ENCODE measurements at places on chromosomes 7 and 10.

GRCh38 chr10:28295336-28295735, 7.5 kb downstream of the MPP7 start:
- DNase-seq, result no peak

- no peak for DNase-seq
These were observed 141.1 kb upstream of the AGR3 start for GRCh38 chr7:17022920-17023319.

- peak; percentile 32 for DNase-seq
These were observed 236.9 kb downstream of the KLF6 start for GRCh38 chr10:3548076-3548475.

DNA sequence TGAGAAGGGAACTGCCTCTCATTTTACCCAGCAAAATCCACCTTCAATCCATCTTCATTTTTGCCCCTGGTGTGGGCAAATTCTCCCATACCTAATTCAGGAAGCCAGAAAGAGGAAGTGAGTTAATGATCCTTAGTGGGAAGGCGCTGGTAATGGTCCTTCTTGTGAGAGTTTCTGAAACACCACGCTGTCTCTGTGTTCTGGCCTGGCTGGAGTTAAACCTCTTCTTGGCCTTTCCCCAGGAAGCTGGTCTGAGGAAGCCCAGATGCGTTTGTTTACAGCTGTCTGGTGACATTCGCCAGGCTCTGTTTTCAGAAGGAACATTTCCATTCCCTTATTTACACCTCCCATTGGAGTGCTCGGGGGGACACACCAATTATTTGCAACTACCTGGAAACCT, 24.3 kb downstream of the HTRA1 start:
- DNase-seq, result no peak

DNA sequence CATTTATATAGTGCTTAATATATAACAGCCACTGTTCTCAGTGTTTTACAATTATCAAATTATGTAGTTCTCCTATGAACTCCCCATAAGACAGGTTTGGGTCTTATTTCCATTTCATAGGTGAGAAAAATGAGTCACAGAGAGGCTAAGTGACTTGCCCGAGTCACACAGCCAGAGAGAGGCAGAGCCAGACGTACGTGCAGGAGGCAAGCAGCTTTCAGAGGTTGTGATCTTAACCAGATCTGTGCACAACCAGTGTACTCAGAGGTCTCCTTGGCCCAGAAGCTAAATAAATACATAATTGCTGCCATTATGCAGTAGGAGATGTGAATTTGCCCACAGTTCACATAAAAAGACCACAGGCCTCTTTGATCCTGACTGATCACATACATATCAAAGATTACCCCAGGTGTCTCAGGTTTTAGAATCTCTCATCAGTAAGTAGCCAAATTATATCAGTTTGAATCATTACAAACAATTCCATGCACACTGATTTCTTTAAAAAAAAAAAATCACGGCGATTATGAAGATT, 304.7 kb upstream of the AOAH start:
- no peak for DNase-seq

DNA sequence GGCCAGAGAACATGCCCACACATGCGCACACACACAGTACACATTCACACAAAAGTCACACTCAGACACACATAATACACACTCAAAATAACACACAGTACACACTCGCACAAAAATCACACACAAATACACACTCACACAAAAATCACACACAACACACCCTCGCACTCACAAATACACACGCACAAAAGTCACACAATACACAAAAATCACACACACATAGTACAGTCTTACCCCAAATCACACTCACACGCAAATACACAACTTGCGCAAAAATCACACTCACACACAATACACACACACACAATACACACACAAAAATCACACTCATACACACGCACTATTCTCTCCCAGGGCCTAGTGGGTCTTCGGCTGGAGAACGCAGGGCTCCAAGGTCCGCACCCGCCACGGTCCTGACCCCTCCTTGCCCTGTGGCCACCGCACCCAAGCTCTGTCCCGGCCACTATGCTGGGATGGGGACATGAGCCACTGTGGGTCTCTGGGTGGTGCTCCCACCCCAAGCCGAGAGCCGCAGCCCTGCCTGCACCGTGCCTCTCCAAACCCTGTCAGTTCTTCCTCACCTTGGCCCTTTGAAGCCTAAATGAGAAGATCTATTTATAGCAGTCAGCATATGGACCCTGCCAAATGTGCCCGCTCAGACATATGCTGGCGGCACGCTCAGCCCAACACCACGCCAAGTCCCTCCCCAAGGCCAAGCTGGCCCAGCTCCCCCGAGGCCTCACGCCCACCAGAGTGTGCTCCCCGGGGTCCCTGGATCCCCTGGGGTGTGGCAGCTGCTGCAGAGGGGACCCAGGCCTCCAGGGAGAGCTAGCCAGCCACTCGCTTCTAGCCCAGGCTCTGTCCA, 55.9 kb downstream of the ELFN1 start:
- DNase-seq, result no peak

DNA sequence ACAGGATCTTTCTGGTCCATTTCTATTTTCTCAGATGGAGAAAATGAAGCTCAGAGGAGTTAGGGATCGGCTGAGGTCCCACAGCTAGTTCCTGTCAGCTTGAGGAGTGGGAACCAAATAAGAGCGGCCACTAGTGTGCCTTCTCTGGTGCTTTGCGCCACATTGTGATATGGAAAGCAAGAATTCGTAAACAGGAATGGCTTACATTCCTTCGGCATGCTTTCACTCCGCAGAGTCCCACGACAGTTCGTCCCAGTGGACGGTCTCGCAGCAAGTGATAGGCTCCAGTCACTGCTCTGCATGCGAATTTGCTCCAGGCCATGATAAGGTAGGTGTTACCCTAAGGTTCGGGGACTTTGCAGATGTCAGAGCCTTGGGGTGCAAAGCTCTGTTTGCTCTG, 41.5 kb upstream of the PTF1A start:
- DNase-seq, result no peak

GRCh38 chr7:116426428-116427156, 72.9 kb upstream of the CAV2 start:
- peak; percentile 95 for DNase-seq

GRCh38 chr10:46538717-46539426, 17.6 kb downstream of the GPRIN2 start:
- no peak for DNase-seq

DNA sequence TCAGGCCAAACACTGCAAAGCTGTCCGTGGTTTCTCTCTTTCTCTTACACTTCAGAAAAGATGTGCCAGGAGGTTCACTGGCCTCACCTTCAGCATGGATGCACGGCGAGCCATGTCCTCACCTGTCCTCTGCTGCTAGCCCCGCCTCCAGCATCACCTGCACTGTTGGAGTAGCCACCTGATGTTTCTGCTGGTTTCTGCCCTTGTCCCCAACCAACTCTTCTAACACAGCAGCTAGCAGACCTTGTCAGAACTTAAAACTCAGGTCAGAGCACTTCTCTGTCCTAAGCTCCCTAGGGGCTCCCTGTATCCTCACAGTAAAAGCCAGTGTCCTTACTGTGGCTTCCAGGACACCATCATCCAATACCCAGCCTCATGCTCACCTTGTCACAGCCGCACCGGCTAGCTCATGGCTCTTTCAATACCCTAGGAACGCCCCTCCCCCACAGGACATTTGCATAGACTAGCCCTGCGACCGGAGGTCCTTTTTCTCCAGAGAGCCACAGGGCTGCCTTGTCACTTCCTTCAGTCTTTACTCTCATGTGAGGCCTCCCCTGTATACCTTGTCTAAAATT, 15.2 kb downstream of the PALD1 start:
- no peak for DNase-seq

DNA sequence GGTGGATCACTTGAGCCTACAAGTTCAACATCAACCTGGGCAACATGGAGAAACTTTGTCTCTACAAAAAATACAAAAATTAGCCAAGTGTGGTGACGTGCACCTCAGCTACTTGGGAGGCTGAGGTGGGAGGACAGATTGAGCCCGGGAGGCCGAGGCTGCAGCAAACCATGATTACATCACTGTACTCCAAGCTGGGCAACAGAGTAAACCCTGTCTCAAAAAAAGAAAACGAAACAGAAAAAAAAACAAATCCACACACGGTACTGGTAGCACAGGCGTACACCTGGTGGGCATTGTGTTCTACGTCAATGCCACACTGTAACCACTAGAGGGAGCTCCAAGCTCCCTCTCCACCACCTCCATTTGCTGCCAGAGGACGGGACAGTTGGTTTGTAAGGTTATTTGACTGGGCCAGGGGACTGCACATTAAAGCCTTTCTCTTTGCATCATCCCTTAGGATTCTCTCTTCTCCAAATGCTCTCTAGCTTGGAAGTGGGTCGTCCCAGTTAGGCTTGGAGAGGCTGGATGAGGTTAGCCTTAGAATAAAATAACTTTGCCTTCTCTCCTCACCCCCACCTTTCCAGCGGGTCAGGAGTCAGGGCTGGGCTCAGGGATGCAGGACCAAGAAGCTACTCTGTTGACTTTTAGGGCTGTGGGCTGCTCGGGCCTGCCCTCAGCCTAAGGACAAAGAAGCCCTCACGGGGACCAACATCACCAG, 130.8 kb downstream of the SORBS1 start:
- DNase-seq, result peak; percentile 44

DNA sequence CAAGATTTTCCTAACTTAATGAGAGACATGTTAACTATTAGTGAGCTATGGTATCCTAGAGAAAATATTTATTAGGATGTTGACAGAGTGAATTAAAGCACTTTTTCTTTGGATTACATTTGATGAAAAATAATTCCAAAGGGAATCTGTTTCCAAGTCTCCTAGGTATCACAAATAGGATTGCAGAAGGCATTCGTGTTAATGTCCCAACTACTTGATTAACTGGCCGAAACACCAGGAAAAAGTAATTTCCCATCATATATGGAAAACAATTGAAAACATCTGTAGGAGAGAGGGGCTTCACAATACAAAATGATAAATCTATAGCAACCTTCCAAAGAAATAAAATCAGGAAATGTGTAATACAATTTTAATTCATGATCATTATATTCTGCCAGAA, 406.7 kb downstream of the PARD3 start:
- DNase-seq, result no peak

GRCh38 chr10:6382081-6382480, 179.3 kb downstream of the PFKFB3 start:
- peak; percentile 94 for DNase-seq

- DNase-seq, result peak; percentile 14
These were observed 69.8 kb upstream of the BAIAP2L1 start for GRCh38 chr7:98470485-98471240.

DNA sequence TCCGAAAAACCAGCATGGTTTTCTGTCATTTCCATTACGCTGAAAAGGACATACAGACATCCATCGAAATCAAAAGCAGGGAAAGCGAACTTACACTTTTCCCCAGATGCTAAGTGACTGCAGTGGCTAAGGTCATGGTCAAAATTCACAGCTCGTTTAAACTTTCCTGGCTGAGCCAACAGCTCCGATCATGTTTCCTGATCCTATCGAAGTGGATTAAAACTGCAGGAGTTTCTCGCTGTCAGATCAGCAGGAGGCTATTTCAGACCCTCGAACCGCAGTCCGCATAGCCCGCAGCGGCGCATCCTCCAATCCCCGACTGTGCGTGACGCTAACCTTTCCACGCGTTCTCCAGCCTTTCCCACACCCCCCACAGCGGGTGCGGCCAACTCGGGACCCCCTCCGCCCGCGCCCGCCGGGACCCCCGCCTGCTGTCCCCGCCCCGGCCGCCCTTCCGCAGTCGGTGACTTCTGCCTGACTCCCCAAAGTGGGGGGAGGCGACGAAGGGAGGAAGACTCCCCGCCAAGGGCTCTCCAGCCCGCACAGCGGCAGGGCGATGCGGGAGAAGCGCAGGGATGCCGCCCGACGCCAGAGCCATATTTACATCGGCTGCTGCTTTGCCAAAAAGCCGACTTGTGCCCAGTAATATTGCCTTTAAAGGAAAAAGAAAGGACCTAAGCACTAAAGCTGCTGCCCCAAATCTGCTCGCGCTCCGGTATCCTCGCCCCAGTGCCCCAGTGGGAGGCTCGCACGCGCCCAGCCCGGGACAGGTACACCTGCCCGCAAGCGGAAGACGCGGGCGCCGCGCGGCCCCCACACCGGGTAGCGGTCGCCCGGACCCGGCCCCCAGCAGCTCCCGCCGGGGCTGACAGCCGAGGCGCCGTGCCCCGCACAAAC, 1.2 kb downstream of the PIP4K2A start:
- peak; percentile 42 for DNase-seq

DNA sequence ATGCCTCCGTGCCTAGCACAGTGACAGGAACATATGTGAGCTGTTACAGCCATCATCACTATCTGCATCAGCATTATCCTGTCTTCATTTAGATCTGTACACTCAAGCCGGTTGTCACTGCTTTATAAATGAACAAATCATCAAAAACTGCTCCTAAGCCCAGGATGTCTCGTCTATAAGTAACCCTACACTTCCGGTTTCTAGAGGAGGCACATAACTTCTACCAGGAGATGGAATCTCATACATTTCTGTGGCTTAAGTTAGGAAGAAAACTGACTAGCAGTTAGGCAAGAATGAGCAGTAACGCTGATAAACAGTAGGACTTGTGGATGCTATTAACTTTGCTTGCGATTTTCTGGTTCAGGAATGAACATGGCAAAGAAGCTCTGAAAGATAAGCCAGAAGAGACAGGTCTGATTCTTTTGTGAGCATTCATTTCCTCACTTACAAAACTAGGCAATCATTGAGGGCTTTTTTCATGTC, 1199.2 kb downstream of the SORCS3 start:
- no peak for DNase-seq

DNA sequence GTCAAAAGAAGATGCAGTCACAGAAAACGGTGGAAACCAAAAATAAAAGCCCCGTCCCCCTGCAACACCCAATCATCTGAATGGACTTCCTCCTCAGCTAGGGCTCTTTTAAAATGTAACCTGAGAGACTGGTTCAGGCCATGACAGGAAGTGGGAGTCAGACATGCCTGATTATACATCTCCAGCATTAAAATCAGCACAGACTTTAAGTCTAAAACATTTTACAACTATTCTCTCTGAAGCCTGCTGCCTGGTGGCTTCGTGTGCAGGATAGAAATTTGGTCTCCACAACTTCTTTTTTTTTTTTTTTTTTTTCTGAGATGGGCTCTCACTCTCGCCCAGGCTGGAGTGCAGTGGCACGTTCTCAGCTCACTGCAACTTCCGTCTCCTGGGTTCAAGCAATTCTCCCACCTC, 30.3 kb downstream of the HACD1 start:
- DNase-seq, result peak; percentile 37

DNA sequence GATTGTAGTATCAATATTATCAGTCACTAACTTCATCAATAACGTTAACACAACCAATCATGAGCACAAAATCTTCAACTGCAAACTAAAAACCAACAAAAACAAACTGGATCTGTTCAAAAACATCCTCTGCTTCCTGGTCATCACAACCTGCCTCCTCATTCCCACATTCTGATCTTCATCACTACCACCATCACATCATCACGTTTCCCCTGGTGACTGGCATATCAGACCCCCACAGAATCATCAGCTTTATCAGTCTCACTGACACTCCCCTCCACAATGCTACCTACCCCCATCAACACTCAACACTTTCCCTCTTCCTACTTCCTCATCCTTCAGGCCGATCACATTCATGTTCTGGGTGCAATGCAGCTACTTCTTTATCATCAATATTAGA, 11.4 kb downstream of the XPNPEP1 start:
- DNase-seq, result no peak
